ENCODE measurements at places on chromosomes 3 and 15.
A peak's percentile ranks its signal among the peaks of the same experiment; 100 is the strongest.

GRCh38 chr3:39146611-39147591 lies 6.5 kb downstream of the CSRNP1 start:
- DNase-seq: peak; percentile 84

GRCh38 chr15:90585863-90586262 lies 56.1 kb downstream of the CRTC3 start:
- no peak for DNase-seq

- no peak for DNase-seq
Observed at GRCh38 chr3:129128357-129129155, 7.0 kb upstream of the RAB43 start.

GRCh38 chr15:65796610-65797078 lies 4.6 kb upstream of the DENND4A start:
- no peak for DNase-seq

- no peak for DNase-seq
Observed at GRCh38 chr3:50345586-50346234, at the start of gene ZMYND10. TSS of gene ZMYND10 (minus strand) at chr3:50345732. CDS start at chr3:50345579, 153 bp downstream.

- DNase-seq: no peak
Observed at GRCh38 chr15:39709941-39710340, 72.7 kb downstream of the FSIP1 start.

DNA sequence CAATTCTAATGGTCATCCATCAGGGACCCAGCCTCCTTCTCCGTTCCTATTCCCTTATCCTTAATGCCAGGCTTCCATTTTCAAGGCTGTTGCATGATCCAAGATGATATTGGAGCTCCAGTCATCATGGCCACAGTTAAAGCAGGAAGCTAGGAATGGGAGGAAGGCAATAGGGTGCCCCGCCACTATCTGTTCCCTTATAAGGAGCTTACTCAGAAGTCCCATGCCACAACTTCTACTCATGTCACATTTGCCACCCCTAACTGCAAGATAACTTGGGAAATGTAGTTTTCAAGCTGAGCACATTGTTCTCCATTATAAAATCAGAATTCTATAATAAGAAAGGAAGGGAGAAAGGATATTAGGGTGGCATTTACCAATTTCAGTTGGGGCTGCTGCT lies 38.6 kb upstream of the SPSB4 start:
- DNase-seq: no peak

GRCh38 chr15:36392676-36393266 lies 186.7 kb upstream of the CDIN1 start:
- DNase-seq: no peak
